ENCODE measurements at places on chromosomes 13 and 19.
A peak's percentile ranks its signal among the peaks of the same experiment; 100 is the strongest.

DNA sequence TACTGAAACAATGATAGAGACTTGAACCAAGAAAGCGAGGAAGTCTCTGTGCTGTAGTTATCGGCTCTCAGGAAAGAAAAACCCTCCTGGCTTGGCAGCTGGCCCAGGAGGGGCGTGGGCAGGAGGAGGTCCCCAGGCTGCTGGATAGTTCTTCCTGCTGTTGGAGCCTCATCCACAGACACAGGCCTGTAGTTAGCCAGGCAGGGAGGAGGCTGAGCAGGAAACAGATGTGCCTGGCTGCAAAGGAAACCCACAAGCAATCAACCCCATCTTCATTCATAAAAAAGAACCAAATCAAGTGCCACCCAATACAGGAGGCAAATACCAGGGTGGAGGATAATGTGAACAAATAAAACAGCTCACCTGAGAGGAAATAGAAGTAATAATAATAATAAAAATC lies 86.2 kb downstream of the IRS2 start:
- DNase-seq, result no peak

GRCh38 chr13:39536906-39537305 lies 66.1 kb downstream of the LHFPL6 start:
- peak; percentile 13 for DNase-seq

DNA sequence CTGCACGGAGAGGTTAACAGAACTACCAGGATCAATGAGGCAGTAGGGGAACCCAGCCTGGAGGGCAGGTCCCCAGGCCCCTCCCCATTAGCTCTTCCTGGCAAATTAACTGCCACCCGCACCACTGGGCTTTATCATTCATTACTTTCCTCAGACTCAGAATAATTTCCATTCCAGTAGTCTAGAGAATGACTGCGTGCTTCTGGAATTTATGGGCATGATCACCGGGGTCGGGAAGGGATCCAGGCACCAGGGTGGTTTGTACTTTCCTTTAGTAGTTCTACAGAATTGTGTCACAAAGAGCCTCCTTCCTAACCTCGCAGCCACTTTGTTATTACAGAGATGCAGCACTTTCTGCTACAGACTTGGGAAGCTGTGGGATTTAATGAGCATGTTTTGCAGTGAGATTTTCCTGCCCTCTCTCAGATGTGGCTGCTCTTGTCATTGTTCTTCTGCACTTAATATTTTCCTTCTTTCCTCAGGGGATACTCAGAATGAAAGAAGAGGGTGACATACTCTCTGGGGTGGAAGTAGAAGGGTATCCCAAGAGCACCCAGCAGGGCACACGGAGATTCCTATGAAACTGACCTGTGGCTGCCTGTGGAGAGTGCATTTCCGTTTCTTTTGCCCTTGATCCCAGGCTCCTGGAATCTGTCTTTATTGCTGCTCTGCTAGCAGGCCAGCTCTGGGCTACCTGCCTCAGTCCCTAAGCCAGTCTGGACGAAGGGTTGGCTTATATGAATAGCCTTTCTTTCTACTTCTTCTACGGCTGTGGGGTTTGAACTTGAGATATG lies 285.0 kb upstream of the SLC10A2 start:
- DNase-seq, result peak; percentile 4

GRCh38 chr13:57624565-57625435 lies 6.7 kb upstream of the PCDH17 start:
- peak; percentile 86 for DNase-seq

GRCh38 chr19:54193011-54193410 lies 1.9 kb downstream of the TSEN34 start:
- no peak for DNase-seq

DNA sequence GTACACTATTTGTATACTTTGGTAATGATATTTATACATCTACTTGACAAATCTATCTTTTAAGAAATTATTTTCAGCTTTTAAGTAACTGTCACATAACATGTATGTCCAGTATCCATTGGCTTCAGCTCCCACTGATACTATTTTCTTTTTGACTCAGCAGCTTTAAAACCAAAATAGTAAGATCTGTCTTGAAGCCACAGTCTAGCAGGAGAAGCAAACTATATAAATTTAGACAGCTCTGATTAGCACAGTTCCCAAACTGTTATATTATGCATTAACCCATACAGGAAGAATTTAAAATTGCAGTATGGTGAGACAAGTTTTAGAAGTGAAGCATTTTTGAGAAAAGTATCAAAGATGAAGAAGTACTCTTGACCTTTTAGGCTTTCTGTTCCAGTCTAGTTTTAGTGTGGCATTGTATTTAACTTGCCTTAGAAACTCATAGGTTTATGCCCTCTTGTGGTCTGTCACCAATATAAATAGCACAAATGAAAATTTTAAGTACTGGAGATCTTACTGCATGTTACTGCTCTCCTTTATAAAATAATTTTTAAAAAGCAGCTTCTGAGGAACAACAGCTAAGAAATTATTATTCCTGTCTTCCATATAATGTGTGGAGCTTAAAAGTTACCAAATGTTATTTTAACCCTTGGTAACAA lies 24.7 kb downstream of the URI1 start:
- no peak for DNase-seq

DNA sequence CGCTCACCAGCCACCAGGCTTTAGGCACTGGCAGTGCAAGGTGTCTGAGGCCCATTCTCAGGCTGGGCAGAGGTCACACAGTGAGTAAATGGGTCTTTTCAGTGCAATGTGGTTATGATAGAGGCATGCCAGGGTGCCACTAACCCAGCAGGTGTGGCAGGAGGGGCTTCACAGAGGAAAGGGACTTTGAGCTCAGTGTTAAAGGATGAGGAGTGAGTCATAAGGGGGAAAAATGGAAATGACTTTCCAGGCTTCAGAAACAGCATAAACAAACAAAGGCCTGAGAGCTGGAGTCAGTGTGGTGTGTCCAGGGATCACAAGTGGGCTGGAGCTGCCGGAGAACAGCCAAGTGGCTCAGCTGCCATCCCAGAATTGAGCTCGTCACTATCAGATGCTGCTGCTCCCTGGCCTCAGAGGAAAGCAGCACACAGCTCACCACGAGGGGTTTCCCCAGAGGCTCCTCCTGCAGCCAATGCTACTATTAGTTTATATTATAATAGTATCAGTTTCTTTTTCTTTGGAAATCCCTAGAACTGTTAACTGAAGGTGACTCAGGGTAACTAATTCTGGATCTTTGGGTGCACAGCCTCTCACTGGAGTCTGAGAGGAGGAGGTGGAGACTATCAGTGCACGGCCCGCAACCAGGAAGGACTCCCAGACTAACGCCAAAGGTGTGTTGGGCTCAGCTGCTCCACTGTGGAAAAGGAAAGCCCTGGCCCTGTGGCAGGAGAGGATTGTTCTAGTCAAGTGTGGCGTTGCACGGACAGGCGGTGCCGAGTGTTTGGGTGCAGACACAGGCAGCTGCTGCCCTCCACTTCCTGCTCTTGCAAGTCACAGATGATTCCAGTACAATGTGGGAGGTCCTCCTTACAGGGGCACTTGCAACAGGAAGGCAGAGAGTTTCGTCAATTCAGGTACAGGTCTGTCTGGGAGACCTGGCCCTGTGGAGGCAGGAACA lies 39.5 kb downstream of the DHRS12 start:
- DNase-seq, result no peak

DNA sequence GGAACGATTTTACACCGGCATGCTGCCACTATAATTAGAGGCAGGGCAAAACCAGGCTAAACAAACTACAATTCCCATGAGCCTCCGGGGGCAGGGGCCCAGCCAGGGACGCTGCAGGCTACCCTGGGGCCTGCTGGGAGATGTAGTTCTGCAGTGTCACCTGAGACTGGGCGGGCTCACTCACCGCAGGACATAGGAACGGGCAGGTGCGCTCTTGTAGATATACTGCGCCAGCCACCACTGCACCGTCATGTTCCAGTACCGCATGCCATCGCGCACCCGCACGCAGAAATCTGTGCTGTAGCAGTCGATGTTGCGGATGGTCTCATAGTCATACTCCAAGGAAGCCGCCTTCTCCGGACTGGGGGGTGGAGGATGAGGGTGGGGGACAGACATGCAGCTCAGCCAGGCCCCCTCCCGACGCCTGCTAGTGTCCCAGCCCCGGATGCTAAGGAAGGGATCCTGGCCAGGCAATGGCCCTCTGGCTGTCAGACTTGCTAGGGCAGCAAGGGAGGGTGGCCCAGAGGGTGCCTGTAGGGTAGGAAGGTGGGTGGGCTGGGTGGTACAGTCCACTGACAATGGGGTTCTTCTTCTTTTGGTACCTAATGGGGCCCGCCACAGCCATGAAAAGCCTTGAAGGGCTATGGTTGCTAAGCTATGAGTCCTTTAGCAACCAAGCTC lies 5.8 kb upstream of the TMC4 start:
- peak; percentile 66 for DNase-seq

- DNase-seq, result peak; percentile 77
These were observed 303.6 kb upstream of the ZNF507 start for GRCh38 chr19:32041681-32042292.

DNA sequence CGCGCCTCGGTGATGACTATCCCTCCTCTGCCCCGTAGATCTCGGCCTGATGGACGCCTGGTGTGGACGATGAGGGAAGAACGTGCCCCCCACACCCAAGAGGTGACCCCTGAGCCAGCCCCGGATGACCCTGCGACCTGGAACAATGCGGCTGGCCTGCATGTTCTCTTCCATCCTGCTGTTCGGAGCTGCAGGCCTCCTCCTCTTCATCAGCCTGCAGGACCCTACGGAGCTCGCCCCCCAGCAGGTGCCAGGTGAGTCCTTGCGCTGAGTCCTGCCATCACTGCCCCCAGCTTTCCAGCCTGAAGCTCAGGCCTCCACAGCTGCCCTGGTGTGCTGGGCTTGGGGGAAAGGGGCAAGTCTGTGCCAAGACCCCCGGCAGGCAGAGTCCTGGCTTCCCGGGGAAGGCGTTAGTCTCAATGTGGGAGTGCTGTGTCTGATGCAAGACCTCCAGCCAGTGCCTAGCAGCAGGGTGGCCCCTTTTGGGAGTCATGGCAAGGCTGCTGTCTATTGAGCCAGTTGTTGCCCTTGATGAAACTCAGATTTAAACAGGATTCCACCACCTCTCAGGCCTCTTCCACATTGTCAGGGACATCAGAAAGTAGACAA lies 67.5 kb downstream of the CHST8 start:
- DNase-seq, result no peak

- no peak for DNase-seq
These were observed 411.8 kb downstream of the KCTD12 start for GRCh38 chr13:76474356-76474755.
